HCT116 (cell line): ENCODE measurements at places on chromosomes 4 and X. TPM values are rescaled to one million over a fixed set of nuclear protein-coding genes. Genes with fewer than 3 reads are reported as not detected.
A peak's percentile ranks its signal among the peaks of the same experiment; 100 is the strongest.

SLC38A5 gene
- total RNA-seq = 54.6 TPM

ANOS1 gene
- 0.12 TPM for total RNA-seq

DNA sequence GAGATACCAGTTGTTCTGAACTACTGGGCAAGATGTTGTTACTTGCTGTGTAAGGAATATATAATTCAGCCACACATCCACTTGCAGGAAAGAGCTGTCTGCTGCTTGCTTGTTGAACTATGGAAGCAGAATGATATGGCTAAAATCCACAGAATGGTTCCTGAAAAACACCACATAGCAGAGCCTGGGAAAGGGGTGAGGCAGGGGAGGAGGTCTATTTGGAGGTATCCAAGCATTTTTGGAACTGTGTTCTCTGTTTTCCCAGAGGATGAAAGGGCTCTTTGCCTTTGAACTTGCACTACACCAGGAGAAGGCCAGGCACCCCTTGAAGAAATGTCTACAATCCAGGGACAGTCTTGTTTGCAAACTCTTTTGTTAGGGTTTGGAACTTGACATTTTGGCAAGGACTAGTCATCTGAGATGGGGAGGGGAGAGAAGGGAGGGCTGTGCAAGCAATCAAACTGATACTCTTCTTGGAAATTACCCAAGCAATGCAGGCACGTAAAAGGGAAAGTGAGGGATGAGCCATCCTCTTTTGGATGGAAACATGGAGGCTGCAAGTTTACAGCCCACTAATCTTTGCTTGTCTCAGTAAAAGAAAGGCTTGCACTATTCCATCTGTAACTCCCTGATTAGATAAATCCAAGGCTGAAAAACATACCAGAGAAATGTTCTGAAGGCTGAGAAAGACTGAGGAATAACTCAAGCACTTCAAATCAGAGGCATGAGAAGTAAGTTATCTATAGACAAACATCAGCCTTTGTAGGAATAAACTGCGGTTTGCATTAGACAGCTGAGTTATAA is 141.0 kb downstream of the TSPAN5 start:
- 0 out of 2 replicates have a peak overlapping the region, but pooled peaks have one; percentile 10 for H3K27ac ChIP-seq
- DNase-seq = no peak
- H3K4me3 ChIP-seq = peak overlapping the region; percentile 28
- H3K4me1 ChIP-seq = peaks cover 75% of the 10 kb centered on the region
- H3K36me3 ChIP-seq = no peaks in the 10 kb centered on the region
- H3K27me3 ChIP-seq = no peaks in the 10 kb centered on the region

WDR44 gene
- 12.2 TPM for total RNA-seq

DNA sequence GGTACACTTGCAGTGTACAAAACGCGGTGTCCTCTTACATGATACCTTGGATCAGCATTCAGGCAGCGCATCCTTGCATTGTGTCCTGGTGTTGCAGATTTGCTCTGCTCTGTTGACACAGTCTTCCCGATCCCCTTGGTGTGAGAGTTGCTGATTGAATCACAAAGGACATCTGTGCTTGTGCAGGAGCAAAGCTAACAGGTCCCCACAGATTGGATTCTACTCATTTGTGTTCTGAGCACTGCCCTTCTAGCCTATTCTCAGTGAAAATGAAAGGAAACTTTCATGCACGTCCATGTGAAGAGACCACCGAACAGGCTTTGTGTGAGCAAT is 171.4 kb downstream of the FRMPD4 start:
- no peak overlapping the region for H3K27ac ChIP-seq
- no peaks in the 10 kb centered on the region for H3K36me3 ChIP-seq
- DNase-seq = no peak
- H3K4me1 ChIP-seq = no peaks in the 10 kb centered on the region
- H3K4me3 ChIP-seq = no peak overlapping the region
